8988T (cell line): ENCODE measurements at places on chromosomes 5 and 9.

GRCh38 chr9:31700252-31701045 lies 684.0 kb upstream of the ACO1 start:
- DNase-seq = no peak

DNA sequence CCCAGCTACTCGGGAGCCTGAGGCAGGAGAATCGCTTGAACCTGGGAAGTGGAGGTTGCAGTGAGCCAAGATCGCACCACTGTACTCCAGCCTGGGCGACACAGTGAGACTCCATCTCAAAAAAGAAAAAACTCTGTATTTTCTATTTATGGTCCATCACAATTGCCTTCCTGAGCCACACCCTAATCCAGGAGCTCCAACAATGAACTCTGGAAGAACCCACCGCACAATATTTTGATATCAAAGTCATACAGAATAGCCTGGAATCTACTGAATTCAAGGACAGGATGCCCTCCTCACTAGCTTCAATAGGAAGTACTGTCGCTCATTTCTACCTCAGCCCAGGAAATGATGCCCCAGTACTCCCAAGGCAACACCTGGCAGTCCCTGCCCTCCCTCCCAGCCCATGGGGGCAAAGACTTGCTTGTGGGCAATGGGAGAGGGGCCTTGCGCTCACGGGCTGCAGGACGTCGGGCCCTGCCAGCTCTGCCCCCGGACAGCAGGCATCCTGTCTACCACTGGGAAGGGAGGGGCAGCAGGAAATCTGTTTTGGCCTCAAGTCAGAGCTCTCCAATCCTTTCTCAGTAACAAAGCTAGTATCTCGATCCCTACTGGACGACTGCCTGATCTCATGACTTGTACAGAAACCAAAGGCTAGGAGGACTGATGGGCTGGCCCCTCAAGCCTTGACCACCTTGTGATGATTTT lies 19.7 kb downstream of the UBAC1 start:
- DNase-seq = no peak

DNA sequence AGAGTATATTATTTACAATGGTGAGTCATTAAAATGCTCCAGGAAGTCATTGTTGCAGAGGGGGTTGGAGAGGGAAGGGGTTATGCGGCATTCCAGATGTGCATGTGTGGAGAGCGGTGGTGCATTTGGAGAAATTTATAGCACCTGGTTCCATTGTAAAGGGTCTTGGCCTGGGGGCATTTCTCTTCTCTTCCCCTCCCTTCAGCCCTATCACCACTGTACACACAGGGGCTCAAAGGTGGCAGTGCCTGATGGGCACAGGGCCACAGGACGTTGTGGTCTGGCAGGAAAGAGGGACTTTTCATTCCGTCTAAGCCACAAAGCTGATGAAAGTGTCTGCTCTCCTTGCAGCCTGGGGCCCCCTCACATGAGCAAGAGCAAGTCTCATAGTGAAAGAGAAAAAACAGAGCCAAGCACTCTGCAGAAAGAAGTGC lies 442.4 kb upstream of the ZNF462 start:
- DNase-seq = no peak

GRCh38 chr9:129597355-129598088 lies 23.4 kb downstream of the C9orf50 start:
- no peak for DNase-seq

GRCh38 chr9:107960916-107961315 lies 471.3 kb upstream of the KLF4 start:
- no peak for DNase-seq

DNA sequence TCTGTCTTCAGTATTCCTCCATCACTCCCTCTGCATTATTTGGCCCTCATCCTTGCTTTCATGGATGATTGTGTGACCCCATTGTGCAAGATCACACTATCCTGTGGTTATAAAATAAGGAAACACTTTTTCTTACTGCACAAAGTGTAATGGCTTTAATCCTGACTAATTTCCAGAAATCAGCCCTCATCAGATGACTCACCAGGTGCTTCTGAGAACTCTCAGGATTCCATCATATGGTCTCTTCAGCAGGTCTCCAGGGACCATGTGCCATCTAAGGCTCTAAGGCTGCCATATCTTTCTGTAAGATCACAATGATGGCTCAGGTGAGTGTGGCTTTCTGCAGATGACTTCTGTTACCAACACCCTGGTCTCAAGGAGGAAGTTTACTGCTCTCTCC lies 27.3 kb upstream of the FER start:
- no peak for DNase-seq

GRCh38 chr9:250039-250438 lies 35.4 kb downstream of the DOCK8 start:
- DNase-seq = no peak

DNA sequence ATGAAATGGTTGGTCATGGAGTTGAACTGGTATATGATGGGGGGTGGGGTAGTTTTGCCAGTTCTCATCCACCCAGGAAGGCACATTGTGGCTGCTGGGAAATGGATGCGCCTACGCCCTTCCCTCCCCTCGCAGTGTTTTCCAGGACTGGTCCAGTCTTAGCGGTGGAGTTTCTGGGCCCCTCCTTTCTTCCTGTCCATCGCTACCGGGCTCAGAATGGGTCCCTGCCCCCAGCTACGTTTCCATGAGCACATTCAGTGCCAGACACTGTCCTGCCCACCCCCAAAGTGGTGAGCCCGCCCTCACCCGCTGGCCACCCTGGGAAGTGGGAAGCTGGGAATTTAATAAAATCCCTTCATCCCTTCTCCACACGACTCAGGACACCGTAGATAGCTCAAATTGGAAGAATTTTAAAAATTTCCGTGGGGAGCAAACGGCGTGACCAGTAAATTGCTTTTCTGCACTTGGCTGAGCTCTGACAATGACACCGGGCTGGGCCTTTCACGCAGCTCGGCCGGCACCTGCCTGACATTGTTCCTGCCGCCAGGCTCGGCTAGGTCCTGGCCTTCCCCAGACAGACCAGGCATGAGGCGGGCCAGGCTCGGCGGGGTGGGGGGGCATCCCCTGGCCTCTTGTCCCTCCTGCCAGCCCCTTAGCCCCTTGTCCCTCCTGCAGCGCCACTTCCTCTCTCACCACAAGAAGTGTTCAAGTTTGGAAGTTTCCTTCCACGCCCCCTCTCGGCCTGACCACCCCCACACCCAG lies 3.6 kb downstream of the FGF18 start:
- no peak for DNase-seq

DNA sequence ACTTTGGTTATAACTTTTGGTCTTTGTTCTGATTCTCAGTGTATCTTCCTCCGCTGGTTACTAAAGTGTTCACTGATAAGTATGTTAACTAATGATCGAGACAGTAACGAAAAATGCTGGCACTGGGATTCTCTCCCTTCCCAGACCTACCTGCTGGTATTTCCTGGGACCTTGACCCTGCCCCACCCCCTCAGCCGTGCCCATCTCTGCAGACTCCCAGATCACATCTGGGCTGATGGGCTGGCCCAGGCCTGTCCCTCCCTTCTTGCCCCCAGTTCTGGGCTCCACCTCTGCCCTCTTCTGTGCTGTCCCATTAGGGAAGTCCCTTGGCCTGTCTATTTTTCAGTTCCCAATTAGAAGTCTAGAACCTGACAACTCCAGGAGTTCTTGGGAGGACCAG lies 46.9 kb downstream of the NEURL1B start:
- no peak for DNase-seq

DNA sequence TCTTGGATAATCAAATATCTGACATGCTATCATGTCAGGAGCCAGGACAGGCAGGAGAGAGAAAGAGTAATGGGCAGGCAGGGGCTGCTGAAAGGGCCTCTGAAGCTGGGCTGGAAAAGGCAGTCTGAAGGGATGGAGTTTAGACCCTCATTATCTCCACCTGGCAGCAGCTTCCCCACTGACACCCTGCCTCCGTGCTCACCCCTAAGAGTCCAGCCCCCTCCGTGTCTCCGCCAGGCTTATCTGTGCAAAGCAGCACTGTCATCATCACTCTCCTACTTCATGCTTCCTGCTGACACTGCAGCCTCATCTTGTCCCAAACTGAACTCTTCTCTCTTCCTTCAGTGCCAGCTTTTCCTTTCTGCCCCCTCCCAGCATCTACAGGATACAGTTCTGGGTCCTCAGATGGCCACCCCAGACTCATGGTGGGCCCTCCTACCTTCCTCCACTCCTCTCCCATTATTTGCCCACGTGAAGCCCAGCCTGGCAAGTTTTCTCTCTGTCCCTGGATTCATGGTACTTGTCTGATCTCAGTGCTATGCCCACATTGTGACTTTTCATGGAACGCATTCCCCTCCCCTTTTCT lies 70.9 kb upstream of the KLF9 start:
- no peak for DNase-seq

GRCh38 chr5:123515904-123516303 lies 3.9 kb downstream of the CSNK1G3 start:
- no peak for DNase-seq

- no peak for DNase-seq
Observed at GRCh38 chr5:64210866-64211265, 45.2 kb downstream of the RNF180 start.

DNA sequence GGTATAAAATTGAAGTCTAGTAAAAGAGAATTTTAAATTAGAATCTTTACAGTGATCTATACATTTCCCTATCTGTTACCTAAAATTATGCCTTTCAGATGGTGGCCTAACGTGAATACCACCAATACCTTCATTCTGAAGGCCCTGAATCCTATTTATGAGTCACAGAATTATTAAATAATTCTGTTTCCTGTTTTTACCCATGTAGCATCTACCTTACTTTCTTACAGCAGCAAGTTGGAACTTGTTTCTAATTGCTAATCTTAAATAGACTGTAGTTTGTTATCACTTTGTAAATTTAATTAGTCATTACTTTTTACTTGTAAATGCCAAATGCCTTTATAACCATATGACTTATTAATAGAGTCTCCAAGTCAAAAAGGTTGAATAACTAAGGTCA lies 135.0 kb downstream of the PDE4D start:
- DNase-seq = no peak

DNA sequence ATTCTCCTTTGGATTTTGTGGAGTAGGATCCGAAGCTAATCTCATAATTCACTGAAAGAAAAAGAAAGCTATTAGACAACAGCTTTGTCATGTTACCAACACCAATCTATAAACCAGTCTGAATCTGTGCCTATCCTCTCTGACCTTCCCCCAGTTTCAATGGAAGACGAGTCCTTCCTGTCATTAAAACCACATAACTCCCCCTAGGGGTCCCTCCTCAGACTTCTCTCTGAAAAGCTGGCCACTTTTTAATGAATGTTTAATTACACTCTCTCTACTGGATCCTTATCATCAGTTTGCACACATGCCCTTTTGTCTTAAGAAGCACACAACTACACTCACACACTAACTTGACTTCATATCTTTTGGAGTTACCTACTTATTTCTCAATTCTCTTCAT lies 98.0 kb upstream of the TSLP start:
- DNase-seq = no peak

GRCh38 chr5:169300468-169301385 lies at the start of gene SLIT3:
Gene SLIT3 (minus strand): TSS chr5:169301139. CDS start chr5:169300709, 430 bp downstream.
- DNase-seq = no peak

GRCh38 chr9:13555516-13555915 lies 276.0 kb upstream of the MPDZ start:
- no peak for DNase-seq

GRCh38 chr9:16134351-16134750 lies 581.5 kb downstream of the CCDC171 start:
- no peak for DNase-seq

DNA sequence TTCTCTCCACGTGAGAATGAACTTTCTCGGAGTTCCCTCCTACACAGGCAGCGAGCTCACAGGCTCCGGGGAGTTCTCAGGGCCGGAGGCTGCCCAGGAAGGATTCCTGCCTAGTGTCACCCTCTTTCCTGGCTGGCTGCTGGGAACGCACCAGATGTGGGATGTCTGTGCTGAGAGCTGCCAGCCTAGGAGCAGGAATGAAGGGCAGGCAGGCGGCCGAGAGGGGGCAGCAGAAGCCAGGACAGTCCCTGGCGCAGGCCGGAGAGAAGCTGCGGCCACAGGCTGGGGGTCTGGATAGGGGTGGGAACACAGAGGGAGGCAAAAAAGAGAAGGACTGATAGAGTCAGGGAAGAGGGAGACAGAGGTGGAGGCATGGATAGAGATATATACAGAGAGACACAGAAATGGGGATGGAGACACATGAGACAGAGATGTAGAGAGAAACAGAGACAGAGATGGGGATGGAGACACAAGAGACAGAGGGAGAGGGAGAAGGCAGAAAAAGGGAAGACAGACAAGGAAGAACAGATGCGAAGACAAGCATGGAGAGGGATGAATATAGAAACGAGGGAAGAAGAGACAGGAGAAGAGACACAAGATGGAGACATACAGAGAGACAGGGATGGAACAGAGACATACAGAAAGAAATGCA lies 25.3 kb upstream of the ENHO start:
- DNase-seq = peak; percentile 85

DNA sequence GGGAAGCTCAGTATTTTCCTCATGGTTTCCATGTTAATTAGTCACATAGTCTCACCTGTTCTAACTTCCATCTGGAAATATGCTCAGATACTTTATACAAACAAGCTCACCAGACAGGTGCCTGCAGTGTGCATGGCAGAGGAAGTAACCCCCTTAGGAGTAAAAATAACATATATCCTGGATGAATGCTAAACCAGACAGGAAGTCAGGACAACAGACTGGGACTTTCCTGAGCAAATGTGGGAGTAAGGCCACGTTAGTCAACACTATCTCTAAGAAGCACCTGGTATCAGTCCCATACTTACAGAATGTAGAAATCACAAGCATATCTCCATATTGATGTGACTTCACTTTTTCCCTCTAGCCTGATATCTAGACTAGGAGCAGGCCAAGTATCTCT lies 128.4 kb downstream of the SEC61B start:
- no peak for DNase-seq

DNA sequence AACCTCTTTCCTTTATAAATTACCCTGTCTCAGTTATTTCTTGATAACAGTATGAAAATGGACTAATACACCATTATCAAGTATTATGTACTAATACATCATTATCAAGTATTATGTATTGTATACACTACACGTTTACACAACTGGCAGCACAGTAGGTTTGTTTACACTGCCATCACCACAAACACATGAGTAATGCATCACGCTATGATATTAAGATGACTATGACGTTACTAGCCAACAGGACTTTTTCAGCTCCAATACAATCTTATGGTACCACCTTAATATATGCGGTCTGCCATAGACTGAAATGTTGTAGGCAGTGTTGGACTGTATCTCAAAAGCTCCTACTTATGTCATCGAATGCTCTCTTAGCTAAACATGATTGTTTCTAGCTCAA lies 28.2 kb downstream of the PRELID2 start:
- no peak for DNase-seq

GRCh38 chr9:116855881-116856662 lies 169.0 kb downstream of the TRIM32 start:
- no peak for DNase-seq
